ENCODE measurements at places on chromosomes 6 and 20. TPM values are rescaled to one million over a fixed set of nuclear protein-coding genes. Genes with fewer than 3 reads are reported as not detected.

- DNase-seq = no peak
Measured at GRCh38 chr6:125074120-125074519, 79.5 kb upstream of the TPD52L1 start.

DNA sequence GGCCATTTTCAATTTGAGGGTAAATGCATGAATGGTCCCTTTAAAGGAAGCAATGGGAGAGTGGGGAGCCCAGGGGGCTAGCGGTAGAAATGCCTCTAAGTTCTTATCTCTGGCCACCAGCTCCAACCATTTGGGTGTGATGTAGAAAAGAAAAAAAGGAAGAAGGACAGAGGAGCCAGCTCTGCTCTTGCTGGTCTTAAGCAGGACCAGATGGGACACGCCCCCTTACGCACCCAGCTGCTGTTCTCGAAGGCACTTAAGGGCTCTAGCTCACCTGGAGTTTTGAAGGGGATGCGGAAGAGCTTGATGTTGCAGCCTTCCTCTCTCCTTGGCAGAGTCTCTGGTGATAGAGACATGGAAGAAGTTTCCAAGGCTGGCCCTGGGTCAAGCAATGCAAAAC, 59.5 kb upstream of the RNF144B start:
- peak; percentile 78 for DNase-seq

The MACROD2 gene
- polyA plus RNA-seq = 0.61 TPM

The PLTP gene
- 34.3 TPM for polyA plus RNA-seq

DNA sequence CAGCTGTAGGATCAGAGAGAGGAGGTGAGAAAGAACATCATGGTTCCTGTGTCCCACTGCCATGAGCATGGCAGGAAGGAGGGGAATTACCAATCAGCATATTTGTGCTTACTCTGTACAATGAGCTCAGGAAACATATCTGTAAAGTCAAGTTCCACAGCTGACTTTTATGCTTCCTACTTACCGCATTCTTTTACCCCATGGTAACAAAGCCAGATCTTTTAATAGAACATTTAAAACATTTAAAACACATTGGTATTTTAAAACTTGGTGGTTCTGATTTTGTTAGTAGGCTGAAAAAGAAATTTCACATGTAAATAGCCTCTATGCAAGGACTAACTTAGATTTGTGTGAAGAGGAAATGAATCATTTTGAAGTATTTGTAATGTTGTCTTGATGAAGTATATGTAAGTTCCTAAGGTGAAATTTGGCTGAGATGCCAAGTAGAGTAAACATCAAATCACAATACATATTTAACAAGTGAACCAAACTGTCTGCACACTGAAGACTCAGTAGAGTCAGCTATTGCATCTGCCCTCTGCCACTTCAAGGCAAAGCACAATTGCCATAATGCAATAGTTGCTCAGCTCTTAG, 114.7 kb downstream of the GJA10 start:
- no peak for DNase-seq

GRCh38 chr6:116040993-116041392, 19.7 kb downstream of the FRK start:
- no peak for DNase-seq

GRCh38 chr6:5994234-5994998, 12.3 kb downstream of the NRN1 start:
- no peak for DNase-seq

The PSORS1C2 gene
- polyA plus RNA-seq = not detected

The POU5F1 gene
- polyA plus RNA-seq = 0.57 TPM

GRCh38 chr20:62918147-62918546, 8.2 kb downstream of the DIDO1 start:
- DNase-seq = no peak

DNA sequence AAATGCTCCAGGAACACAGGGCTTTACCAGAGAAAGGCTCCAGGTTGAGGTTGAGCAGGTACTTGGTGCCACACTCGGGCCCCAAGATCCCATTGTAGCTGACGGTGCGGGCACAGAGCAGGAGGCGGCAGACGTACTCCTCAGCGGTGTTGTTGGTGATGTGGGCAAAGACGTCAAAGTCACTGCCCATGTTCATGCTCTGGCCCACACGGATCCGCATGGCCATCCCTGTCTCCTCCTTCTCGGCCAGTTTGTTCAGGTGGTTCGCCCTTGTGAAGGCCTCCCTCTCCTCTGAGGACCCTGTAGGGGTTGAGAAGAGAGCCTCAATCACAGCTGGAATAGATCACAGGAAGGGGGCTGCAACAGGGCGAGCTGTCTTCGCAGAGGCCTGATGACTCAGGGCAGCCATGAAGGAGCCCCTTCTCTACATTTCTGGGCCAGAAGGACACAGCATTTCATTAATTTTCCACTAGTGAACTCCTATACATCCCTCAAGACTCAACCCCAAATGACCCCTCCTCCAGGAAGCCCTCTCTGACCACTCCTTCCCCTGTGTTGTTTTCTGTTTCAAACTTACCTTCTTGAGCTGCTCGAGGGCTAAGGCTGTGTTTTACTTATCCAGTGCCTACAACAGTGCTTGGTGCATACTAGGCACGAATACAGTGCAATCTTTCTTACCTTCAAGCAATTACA, 26.8 kb downstream of the TGM2 start:
- DNase-seq = peak; percentile 37

GRCh38 chr6:165819394-165819793, 156.4 kb upstream of the PDE10A start:
- DNase-seq = no peak

The MICB gene
- polyA plus RNA-seq = 1.2 TPM

The DEFB124 gene
- not detected for polyA plus RNA-seq

The HSPA1L gene
- 2.0 TPM for polyA plus RNA-seq

DNA sequence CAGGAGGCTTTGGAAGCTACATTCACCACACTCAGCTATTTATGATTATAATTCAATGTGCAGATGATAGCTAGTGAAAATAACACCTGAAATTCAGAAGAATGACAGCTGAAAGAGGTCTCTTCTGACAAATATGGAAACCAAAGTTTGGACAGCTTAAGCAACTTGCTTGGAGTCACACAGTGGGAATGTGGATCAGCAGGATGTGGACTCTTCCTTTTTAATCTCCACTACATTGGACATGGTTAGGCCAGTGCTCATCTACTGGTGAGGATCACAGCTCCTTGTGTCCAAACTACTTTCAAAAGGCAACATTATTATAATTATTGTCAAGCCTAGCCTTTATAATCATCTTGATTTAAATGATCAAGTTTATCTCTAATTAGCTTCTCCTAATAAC, 10.4 kb downstream of the TRAPPC3L start:
- no peak for DNase-seq

DNA sequence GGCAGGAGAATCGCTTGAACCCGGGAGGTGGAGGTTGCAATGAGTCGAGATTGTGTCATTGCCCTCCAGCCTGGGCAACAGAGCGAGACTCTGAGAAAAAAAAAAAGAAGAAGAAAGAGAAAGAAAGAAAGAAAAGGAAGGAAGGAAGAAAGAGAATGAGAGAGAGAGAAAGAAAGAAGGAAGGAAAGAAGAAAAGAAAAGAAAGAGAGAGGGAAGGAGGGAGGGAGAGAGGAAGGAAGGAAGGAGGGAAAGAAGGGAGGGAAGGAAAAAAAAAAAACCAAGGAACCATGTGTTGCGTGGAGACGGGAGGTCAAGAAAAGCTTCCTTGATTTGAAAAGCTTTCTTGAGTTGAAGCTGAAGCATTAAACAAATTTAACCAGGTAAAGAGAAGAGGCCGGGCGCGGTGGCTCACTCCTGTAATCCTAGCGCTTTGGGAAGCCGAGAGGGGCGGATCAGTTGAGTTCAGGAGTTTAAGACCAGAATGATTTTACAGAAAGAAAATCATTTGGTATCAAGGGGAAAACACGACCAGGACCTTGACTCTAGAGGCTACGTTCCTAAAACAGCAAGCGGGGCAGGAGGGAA, 90.5 kb upstream of the PRSS16 start:
- no peak for DNase-seq

DNA sequence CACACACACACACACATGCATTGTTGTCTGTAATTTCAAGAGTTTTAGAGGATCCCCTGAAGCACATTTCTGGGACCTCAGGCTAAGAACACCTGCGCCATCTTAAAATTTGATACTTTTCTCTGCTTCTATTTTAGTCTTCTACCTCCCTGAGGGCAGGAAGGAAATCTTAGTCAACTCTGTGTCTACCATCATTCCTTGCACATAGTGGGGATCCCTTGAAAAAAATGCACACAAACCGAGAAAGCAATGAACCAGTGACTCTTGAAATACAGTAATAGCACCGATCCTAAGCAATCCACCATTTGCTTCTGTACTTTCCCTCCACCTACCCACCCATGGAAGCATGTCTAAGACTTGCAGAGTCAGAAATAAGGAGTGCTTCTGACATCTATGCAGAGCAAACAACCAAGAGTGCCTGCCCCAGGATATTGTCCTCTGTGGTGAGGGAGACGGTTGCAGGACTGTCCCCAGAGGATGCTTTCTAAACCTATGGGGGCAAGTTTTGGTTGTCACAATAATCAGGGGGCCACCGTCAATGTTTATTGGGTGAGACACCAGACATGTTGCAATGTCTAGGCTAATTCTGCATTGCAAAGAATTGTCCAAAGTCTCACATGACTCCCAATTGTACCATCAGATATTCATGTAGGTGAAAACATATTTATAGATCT, 208.0 kb upstream of the TAB2 start:
- DNase-seq = no peak

DNA sequence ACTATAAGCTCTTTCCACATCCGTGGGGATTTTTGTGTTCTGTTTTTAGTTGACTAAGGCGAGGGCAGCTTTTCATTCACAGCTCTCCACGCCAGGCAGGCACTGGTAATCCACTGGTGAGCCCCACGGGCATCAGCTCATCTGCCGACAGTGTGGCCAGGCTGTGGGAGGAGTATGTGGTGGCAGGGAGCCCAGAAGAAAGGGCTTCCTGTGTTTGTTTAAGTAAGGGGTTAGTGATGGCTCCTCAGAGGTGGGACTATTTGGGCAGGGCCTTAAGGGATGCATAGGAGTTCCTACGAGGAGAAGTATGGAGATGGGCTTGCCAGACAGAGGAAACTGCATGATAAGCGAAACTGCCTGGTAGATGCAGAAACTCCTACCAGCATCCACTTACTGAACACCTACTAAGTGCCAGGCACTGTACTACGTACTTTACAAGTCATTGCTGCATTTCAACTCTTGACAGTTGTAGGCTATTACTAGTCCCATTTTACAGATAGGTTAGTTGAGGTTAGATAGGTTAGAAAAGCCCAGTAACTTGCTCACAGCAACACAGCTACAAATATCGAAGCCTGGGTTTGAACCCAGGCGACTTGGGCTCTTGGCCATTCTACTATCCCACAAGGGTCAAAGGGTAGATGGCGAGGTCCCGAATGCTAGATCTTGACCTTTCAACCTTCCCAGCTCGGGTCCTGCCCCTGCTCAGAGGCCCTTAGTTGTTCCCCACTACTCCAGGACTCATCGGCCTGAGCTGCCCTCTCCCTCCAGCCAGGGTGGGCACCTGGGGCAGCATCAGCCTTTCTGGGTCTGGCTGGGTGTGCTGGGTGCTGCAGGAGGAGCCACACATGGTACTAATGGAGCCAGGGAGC, 55.1 kb downstream of the CEBPB start:
- DNase-seq = no peak

DNA sequence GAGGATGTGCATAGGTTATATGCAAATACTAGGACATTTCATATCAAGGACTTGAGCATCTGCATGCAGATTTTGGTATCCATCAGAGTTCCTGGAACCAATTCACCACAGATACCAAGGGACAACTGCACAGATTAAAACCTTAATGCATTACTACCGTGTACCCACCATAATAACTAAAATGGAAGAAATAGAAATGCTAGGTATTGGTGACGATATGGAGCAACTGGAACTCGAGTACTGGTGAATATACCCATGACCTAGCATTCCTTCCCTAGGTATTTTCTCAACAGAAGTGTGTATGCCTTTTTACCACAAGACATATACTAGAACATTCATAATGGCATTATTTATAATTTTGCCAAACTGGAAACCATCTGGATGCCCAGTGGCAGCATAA, 18.5 kb downstream of the KCNS1 start:
- no peak for DNase-seq

DNA sequence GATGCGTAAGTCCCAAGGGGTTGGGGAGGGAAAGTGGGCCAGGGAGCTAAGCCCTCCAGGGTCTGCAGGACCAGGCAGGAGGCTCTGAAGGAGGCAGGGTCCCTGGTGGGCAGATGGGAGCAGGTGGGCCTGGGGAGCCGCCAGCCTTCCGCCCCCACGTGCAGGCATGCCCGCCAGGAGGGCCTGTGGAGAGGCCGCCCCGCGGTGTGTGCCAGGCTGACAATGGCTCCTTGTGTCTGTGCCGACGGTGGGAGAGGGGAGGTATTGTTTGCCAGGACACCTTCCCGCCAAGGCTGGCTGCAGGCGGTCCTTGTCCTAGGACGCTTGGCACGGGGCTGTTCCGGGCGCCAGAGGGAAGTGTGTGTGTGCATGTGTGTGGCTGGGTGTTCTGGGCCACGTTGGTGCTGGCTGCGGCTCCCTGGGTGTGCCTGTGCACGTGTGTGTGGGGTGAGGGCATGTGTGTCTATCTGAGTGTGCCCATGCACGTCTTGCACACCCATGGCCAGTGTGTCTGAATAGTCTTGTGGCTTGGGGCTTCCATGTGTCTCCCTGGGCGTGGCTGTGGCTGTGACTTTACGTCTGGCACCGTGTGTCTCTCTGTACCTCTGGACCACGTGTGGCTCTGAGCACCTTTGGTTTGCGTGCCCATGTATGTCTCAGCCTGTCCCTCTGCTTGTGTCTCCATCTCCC, 153.0 kb downstream of the CEBPB start:
- peak; percentile 68 for DNase-seq

GRCh38 chr6:137866200-137866913, 702 bp upstream of the TNFAIP3 start:
- DNase-seq = peak; percentile 80

- no peak for DNase-seq
Measured at GRCh38 chr20:16158090-16158975, 414.9 kb downstream of the KIF16B start.

- no peak for DNase-seq
Measured at GRCh38 chr6:143232849-143233248, 172.2 kb downstream of the AIG1 start.

DNA sequence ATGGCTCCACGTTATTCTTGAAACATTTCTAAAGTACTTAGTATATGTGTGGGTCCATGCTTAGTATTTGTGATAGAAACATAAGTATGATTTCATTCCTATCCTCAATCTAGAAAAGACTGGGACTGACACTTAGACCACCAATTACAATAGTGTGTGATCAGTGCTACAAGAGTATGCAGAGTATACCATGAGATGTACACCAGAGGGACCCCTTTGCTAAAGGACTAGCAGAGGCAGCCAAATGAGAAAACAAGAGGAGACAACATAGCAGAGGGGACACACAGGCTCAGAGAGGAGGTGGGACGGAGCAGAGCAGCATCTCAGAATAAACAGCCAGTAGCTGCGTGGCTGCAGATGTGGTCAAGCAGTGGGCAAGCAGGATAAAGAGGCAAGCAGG, 21.0 kb downstream of the RMND1 start:
- DNase-seq = no peak

DNA sequence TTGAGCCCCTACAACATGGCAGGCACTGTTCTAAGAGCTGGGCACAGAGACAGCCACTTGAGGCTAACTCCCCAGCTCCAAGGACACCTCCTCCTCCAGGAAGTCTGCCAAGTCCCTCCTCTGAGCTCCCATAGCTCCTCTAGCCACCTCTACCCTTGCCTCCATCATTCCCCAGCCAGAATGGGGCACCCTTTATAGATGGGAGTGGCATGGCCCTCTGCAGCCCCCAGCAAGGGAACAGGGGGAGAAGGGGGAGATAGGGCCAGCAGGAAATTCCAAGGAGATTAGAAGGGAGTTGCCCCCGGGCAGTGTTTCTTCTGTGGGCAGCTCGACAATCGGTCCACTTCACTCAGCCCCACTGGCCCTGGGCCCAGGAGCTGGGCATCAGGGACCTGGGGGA, 19.7 kb upstream of the TLDC2 start:
- DNase-seq = peak; percentile 76
